ENCODE measurements at places on chromosomes 13 and 19. TPM values are rescaled to one million over a fixed set of nuclear protein-coding genes. Genes with fewer than 3 reads are reported as not detected.

Gene DCT
- 0.29 TPM for total RNA-seq

Gene VSTM1
- not detected for total RNA-seq

Gene CDX2
- not detected for total RNA-seq

Gene RNF225
- not detected for total RNA-seq

DNA sequence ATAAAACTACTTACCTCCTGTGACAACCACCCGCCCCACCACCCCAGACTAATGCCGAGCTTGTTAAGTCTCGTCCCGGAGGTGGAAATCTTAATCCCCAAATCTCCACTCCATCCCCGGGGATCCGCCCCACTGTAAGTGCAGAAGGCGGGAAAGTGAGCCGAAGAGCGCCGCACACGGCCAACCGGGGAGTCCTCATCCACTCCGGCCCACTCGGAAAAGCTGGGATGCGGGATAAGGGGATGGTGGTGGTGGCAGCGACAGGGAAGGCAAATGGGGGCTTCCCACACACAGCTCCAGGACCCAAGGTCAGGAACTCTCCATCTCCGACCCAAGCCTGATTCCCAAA is 621 bp downstream of the FBL start:
- peak; percentile 35 for DNase-seq

DNA sequence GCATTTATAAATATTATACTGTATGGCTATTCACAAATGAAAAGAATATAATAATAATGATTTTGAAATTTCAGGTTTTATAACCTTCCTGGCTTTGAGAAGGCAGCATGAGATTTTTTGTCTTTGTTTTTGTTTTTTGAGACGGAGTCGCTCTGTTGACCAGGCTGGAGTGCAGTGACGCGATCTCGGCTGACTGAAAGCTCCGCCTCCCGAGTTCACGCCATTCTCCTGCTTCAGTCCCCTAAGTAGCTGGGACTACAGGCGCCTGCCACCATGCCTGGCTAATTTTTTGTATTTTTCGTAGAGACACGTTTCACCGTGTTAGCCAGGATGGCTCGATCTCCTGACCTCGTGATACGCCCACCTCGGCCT is 64.1 kb downstream of the ZNF429 start:
- no peak for DNase-seq

Gene TNNI3
- total RNA-seq = not detected
